ENCODE measurements at places on chromosomes 3 and 15.
A peak's percentile ranks its signal among the peaks of the same experiment; 100 is the strongest.

DNA sequence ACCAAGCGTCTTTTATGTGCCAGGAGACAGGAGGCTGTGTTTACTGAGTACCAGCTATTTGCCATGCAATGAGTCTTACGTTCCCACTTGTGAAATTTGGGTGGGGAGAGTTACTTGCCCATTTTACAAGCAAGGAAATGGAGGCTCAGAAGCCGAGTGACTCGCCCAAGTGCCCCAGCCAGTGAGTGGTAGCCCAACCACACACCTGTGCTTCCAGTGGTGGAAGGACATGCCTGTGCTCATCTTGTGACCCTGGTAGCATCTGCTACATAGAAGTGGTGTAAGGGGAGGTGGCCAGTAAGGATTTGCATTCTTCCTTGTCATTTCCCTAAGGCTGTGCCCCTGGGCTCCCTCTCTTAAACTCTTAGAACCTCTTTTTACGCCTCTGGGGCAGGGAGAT lies 49.3 kb downstream of the FBLN2 start:
- no peak for DNase-seq

GRCh38 chr3:158572766-158573060 lies 1.7 kb downstream of the MLF1 start:
- no peak for DNase-seq

GRCh38 chr3:122920986-122921385 lies 106.6 kb downstream of the SEMA5B start:
- no peak for DNase-seq

DNA sequence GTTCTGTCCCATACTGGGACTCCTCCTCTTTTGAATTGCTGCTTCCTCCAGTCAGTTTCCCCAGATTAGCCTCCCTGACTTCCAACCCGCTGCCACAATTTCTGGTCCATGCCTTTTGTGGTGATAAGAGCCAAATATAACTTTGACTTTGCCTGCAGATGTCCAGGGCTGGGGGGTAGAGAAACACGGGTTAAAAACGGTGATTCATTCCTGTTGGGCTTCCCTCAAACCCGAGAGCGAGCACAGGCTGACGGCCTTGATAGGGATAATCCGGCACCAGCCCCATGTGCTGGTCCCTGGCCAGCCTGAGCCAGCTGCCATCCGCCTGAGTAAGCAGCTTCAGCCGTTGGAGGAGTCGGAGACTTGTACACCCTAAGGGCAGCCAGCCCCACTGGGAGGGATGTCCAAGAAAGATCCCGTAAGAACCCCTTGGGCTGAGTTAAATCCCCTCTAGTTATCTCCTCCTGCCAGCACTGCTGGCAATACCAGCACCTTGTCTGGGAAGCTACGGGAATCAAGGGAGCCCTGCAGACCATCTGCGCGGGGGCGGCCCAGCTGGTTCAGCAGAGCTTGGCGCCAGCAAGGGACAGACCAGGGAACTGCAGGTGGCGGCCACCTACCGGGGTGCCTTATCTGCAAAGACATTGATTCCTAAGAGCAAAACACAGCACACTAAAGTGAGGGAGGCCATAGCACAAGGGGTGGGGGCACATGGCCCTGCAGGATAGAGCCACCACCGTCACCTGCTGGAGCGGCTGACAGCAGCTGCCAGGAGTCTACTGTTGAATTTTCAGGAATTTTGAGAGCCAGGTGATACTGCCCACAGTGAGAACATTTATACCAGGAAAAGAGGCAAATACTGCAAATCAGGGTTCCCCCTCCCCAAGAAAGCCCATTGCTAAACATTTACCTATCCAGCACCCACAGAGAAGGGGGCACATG lies 18.1 kb downstream of the CSPG4 start:
- peak; percentile 99 for DNase-seq

GRCh38 chr15:63380808-63381282 lies 801 bp downstream of the CA12 start:
- no peak for DNase-seq

DNA sequence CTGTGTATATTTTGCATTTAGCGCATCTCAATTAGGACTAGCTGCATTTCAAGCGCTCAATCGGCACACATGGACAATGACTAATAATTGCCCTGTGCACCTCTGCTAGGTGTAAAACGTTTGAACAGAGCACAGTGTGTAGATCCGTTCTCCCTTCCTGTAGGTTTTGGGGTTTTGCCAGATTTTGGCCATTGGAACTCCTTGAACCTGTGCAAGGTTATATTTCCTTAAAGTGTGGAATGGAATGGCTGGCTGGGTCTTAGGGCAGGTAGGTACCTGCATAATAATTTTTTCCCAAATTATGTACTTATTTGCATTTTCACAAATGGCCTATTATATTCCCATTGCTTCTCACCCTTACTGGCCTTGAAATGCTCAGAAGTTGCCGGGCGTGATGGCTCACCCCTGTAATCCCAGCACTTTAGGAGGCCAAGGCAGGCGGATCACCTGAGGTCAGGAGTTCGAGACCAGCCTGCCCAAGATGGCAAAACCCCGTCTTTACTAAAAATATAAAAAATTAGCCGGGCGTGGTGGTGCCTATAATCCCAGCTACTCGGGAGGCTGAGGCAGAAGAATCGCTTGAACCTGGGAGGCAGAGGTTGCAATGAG lies 777 bp downstream of the RNU5B-1 start:
- DNase-seq, result no peak

- DNase-seq, result peak; percentile 85
These were observed 17.8 kb downstream of the MYL3 start for GRCh38 chr3:46845397-46845859.

DNA sequence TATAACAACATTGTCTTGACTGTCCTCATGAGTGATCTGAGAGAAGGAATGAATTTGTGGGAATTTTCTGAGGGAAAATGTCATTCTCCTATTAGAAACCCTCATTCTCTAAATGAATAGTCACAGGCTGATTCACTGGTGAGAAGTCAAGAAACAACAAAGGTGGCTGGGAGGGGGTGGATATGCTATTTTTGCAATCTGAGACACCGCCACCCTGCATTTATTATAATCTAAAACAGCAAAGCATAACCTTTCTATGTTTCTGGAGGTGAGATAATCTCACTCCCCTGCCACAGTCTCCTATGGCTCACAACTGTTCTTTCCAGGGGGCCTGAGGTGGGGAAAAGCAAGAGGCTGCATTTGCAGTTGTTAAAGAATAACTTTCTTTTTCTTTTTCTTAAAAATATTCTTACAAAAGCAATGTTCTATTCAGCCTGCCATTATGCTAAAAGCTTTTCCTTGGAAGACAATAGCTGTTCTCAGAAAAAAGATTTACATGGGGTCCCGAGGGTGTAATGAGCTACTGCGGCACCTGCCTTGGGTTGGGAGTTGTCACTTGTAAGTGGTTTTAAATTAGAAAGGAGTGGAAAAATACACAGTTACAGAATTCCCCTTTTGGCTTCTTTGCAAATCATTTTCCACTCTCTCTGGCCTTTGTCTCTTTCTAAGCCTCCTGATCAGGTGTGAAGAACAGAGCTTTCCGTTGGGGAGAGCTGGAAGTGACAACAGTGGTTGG lies 220.9 kb downstream of the AGBL1 start:
- peak; percentile 22 for DNase-seq

DNA sequence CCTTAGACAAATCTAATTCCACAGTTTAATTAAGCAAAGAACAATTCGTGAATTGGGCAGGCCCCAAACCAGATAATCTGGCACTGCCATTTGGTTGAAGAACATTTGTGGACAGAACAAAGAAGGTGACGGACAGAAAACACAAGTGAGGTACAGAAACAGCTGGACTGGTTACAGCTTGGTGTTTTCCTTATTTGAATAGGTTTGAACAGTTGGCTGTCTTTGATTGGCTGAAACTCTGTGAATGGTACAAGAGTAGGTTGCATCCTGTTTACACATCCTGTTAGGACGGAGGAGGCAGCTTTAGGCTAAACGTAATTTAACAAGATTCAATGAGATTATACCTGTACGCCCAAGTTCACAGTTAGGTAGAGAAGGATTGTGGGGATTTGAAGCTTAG lies 114.4 kb downstream of the LPP start:
- no peak for DNase-seq

- DNase-seq, result peak; percentile 26
These were observed 23.7 kb upstream of the SFMBT1 start for GRCh38 chr3:53069422-53070068.

GRCh38 chr15:39644136-39644535 lies 63.3 kb downstream of the THBS1 start:
- no peak for DNase-seq

- no peak for DNase-seq
These were observed 270.6 kb downstream of the CLSTN2 start for GRCh38 chr3:140205598-140205997.

DNA sequence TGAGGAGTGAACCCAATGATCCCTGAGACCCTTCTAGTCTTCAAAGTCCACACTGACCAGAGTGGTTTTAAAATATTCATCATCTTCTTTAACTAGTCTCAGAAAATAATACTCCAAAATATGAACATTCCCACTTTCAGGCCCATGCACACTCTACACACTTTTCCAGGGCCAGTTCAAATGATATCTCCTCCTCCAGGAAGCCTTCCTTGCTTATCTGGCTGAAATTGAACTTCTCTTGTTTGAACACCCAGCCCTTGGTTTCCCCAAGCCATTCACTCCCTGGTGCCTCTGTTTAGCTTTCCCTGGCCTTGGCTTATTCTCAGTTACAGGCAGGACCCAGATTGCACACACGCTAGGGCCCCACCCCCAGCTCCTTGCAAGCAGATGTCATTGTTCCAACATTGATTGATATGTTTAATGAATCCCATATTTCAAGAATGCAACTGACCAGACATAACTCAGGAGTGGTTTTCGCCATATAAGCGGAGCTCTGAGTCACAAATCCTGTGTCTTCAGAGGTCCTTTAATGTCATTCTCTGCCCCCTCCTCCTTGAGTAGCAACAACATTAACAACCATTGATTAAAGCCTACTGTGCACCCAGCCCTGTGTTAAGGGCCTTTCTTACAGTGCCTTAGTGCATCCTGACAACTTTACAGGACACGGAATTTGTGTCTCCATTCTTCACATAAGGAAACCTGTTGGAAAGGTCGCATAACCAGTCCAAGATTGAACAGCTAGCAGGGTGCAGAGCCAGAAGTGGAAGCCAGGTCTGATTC lies 2.1 kb downstream of the ITGA11 start:
- DNase-seq, result peak; percentile 85

DNA sequence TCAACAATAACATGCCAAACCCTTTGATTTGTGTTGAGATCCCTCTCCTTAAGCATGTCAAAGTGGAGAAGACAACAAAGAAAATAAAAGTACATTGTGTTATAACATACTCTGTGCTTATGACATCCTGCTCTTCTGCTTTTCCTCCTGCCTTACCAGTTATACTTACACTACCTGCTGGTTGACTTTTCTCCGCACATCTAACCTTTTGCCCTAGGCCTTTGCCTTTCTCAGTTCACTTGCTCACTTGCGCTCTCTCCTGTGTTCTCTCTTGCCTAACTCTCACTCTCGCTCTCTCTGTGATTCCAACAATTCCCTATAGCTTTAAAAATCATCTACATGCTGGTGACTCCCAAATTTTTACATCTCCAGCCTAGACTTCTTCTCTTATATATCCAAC lies 5.7 kb downstream of the DNAH12 start:
- DNase-seq, result no peak

GRCh38 chr15:73844356-73844755 lies 29.0 kb upstream of the TBC1D21 start:
- peak; percentile 13 for DNase-seq

GRCh38 chr3:125236331-125236903 lies 23.9 kb upstream of the SLC12A8 start:
- peak; percentile 37 for DNase-seq

DNA sequence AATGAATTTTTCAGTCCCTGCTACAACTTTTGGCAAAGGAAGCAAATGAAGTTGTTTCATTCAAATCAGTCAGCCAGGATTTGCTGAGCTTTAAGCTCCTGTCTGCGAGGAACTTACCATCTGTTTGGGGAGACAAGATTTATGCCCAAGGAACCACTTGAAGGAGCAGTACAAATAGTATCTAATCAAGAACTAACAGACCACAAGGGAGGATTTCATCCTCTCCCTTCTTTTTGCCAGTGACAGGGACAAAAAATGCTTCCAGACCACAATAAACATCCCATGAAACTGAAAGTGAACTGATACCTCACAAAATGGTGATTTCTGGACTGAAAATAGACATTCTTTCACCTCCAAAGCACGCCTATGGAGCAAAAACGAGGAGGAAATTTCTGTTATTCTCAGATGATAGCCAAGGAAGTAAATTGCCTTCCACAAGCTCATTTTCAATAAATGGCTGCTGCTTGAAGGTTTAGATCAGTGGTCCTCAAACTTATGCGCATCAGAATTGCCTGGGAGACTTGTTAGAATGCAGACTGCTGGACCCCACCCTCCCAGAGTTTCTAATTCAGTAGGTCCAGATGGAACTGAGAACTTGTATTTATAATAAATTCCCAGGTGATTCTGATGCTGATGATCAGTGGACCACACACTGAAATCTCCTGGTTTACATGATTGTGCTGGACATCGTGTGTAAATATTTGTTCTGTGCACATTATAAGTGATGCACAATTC lies 202.4 kb upstream of the GADL1 start:
- no peak for DNase-seq

- DNase-seq, result no peak
These were observed 244.2 kb upstream of the ST8SIA2 start for GRCh38 chr15:92149465-92149864.

DNA sequence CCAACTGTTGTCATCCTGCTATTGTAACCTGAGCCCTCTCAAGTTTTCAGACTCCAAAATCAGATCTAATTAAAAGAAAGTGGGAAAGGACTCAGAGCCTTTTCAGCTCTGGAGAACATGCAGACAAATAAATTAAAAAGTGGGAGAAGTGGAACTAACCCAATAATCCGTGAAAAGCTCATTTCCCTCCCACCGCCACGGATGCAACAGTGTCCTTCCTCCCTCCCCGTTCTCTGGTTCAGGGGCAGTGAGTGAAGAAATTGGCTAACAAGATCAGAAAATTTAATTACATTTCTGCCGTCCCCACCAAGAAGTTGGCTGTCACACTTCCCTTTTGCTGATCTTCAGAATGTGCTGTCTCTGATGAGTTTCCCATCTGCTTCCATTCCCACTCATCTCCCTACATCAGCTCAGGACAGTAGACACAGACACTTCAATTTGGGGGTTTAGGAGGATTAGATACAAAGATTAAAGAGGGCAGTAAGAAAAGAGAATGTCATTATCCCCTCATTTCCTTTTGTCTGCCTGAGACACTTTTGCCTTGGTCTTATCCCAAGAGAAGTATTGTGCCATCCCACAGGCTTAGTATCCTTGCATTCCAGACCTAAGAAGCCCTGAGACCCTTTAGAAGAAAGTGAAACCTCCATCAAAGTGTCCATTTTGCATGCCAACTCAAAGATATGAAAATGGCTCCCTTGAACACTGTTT lies 335.7 kb upstream of the PPP2R3A start:
- DNase-seq, result no peak

DNA sequence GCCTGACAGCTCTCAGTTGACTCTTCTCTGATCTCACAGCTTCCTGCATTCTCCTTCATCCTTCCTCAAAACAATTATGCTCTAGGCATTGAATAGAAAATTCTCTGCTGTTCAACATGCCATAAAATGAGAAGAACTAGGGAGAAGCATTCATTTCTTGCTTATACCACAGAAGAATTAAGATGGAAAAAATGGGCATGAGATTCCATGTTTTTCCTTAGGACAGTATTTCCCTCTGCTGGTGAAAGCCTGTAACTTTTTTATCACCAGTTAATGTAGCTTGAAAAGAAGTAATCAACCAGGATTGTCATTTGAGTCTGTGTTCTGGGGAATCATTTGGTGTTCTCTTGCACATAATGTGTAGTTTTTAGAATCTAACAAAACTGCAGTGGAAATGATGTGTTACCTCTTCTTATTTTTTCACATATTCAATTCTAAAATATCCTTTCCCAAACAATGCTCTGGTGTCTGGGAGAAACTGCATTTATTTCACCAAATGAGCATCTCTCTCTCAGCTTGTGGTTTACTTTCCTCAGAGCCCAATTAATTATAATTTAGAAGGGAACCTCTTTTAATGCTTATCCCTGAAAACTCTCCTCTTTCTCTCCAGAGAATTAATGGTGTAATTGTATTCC lies 92.8 kb upstream of the DCBLD2 start:
- peak; percentile 66 for DNase-seq

Measured in fibroblast of skin of back (primary cell).